Osteocyte (in vitro differentiated cells): ENCODE measurements at places on chromosomes 1 and 21. TPM values are rescaled to one million over a fixed set of nuclear protein-coding genes. Genes with fewer than 3 reads are reported as not detected.

- no peak for DNase-seq
- peak overlapping the region; percentile 40 for H3K27ac ChIP-seq
- H3K36me3 ChIP-seq = no peaks in the 10 kb centered on the region
- H3K27me3 ChIP-seq = no peaks in the 10 kb centered on the region
- peaks cover 37% of the 10 kb centered on the region for H3K4me1 ChIP-seq
These were observed 16.6 kb downstream of the IFI6 start for GRCh38 chr1:27655151-27655937.

AGO1 gene
- 34.1 and 35.8 TPM in 2 replicates for total RNA-seq

- no peak for DNase-seq
- H3K27me3 ChIP-seq = no peaks in the 10 kb centered on the region
- H3K4me1 ChIP-seq = peaks cover 52% of the 10 kb centered on the region
- no peak overlapping the region for H3K27ac ChIP-seq
- peaks cover 8% of the 10 kb centered on the region for H3K36me3 ChIP-seq
These were observed 132.1 kb downstream of the TGFBR3 start for GRCh38 chr1:91753878-91754277.

DNA sequence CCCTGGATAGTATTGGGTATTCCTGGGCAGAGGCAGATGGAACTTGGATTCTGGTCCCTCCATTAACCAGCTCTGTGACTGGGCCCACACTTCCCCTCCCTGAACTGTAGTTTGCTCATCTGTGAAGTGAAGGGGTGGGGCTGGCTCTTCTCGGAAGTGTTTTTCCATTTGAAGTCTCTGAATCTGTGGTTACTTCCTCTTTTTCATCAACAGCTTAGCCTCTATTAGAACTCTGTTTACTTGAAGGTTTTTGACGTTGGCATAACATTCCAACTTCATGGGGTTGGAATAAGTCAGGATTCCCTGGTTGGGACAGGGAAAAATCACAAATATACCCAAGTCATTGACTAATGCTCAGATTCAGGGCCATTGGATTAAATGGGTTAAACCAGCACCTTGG lies 3.6 kb downstream of the KIAA0040 start:
- H3K27me3 ChIP-seq = peaks cover 8% of the 10 kb centered on the region
- no peaks in the 10 kb centered on the region for H3K36me3 ChIP-seq
- DNase-seq = no peak

BROX gene
- 41.4 and 45.1 TPM in 2 replicates for total RNA-seq

DNA sequence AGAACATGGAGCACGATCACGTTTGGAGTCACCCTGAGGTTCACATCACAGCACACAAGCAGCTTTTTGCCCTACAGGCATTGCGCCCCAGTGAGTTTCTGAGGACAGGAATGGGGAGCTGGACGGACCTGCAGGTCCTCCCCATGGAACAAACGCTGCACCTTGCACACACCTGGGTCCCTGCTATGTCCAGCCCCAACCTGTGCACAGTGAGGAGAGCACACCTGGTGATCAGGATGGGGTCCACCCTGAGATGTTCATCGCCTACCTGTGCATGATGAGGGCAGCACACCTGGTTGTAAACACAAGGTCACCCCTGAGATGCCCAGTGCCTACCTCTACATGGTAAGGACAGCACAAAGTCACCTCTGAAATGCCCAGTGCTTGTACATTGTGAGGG lies 45.9 kb downstream of the TCP10L start:
- DNase-seq = peak; percentile 65
- H3K27me3 ChIP-seq = peaks cover 23% of the 10 kb centered on the region
- no peaks in the 10 kb centered on the region for H3K4me1 ChIP-seq
- H3K27ac ChIP-seq = no peak overlapping the region
- no peak overlapping the region for H3K4me3 ChIP-seq

ANKRD65 gene
- 0.21 and 0.24 TPM in 2 replicates for total RNA-seq

GRCh38 chr1:33852711-33853110 lies 11.2 kb upstream of the HMGB4 start:
- no peaks in the 10 kb centered on the region for H3K27me3 ChIP-seq
- no peaks in the 10 kb centered on the region for H3K4me1 ChIP-seq
- H3K4me3 ChIP-seq = no peak overlapping the region
- H3K36me3 ChIP-seq = no peaks in the 10 kb centered on the region
- DNase-seq = no peak
- no peak overlapping the region for H3K27ac ChIP-seq

DNA sequence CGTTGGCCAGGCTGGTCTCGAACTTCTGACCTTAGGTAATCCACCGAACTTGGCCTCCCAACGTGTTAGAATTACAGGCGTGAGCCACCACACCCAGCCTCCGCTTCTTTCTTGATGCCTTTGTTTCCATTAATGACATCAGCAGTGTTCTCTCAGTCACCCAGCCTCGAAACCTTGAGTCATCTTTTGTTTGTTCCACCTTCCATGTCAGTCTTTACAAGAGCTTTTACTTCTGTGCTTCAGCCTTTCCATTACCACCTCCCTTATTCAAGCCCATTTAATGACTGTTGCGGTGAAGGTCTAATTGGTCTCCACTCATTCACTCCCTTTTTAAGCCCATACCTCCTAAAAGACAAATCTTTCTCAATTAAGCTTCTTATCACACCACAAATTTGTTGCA lies 146.6 kb upstream of the ADGRL2 start:
- no peak overlapping the region for H3K27ac ChIP-seq
- H3K36me3 ChIP-seq = no peaks in the 10 kb centered on the region

- no peak overlapping the region for H3K27ac ChIP-seq
- H3K36me3 ChIP-seq = no peaks in the 10 kb centered on the region
- no peak for DNase-seq
- peaks cover 9% of the 10 kb centered on the region for H3K27me3 ChIP-seq
- H3K4me1 ChIP-seq = peaks cover 35% of the 10 kb centered on the region
These were observed 24.5 kb downstream of the TMPRSS2 start for GRCh38 chr21:41483415-41483814.

- no peaks in the 10 kb centered on the region for H3K4me1 ChIP-seq
- no peak overlapping the region for H3K4me3 ChIP-seq
- no peaks in the 10 kb centered on the region for H3K36me3 ChIP-seq
- H3K27ac ChIP-seq = no peak overlapping the region
- peaks cover 2% of the 10 kb centered on the region for H3K27me3 ChIP-seq
These were observed 87.7 kb downstream of the SPATA17 start for GRCh38 chr1:217718873-217719272.

- H3K36me3 ChIP-seq = no peaks in the 10 kb centered on the region
- H3K4me1 ChIP-seq = no peaks in the 10 kb centered on the region
- DNase-seq = no peak
- peaks cover 50% of the 10 kb centered on the region for H3K27me3 ChIP-seq
- H3K27ac ChIP-seq = no peak overlapping the region
These were observed 18.1 kb upstream of the AVPR1B start for GRCh38 chr1:206135248-206135647.

FAM110D gene
- total RNA-seq = not detected in 2 replicates

- H3K27me3 ChIP-seq = no peaks in the 10 kb centered on the region
- no peaks in the 10 kb centered on the region for H3K4me1 ChIP-seq
- no peaks in the 10 kb centered on the region for H3K36me3 ChIP-seq
- no peak for DNase-seq
These were observed 50.2 kb upstream of the LHX8 start for GRCh38 chr1:75083848-75084514.

GRCh38 chr1:8889925-8890785 lies 11.7 kb upstream of the ENO1 start:
- H3K36me3 ChIP-seq = no peaks in the 10 kb centered on the region
- H3K4me1 ChIP-seq = peaks cover 26% of the 10 kb centered on the region
- DNase-seq = peak; percentile 88
- no peaks in the 10 kb centered on the region for H3K27me3 ChIP-seq
- peak overlapping the region; percentile 62 for H3K4me3 ChIP-seq
- peak overlapping the region; percentile 95 for H3K27ac ChIP-seq

DNA sequence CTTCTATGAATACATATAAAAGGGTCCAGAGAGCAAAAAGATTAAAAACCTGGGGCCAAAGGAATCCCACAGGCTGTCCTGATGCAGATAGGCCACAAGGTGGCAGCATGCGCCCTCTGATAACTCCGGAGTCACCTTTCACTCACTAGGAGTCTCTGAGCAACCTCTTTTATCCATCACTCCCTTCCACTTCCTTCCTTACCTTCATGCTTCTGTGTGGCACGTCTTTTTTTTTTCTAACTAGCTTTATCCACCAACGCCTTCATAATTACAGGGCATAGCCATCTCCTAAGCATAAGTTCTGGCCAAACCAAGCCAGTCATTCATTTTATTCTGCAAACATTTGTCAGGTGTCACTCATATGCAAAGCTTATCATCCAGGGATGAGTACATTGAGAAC lies 3.9 kb upstream of the PGLYRP4 start:
- no peaks in the 10 kb centered on the region for H3K36me3 ChIP-seq
- H3K27me3 ChIP-seq = peaks cover 18% of the 10 kb centered on the region
- no peak overlapping the region for H3K27ac ChIP-seq
- no peaks in the 10 kb centered on the region for H3K4me1 ChIP-seq
- peak; percentile 83 for DNase-seq

CYP4A22 gene
- not detected in 2 replicates for total RNA-seq
